Vagina (tissue), 2 donors: ENCODE measurements at places on chromosomes 3 and 15.
A peak's percentile ranks its signal among the peaks of the same experiment; 100 is the strongest.

DNA sequence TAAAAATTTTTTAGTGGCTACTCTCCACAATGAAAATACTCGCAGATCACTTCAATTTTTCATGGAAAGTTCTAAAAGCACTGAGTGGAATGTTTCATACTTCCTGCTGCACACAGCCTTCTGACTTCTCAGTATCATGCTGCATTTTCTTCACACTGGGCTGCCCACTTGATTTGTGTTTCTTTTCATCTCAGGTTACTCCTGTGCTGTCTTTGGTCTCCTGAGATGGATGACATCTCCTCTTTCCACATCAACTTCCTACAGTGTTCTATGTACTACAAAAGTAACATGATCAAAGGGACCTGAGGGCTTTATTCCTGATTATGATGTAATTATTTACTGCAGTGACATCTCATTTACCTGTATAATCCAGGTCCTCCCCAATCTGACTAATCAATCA, 927.7 kb downstream of the ROBO2 start:
- DNase-seq, result no peak

DNA sequence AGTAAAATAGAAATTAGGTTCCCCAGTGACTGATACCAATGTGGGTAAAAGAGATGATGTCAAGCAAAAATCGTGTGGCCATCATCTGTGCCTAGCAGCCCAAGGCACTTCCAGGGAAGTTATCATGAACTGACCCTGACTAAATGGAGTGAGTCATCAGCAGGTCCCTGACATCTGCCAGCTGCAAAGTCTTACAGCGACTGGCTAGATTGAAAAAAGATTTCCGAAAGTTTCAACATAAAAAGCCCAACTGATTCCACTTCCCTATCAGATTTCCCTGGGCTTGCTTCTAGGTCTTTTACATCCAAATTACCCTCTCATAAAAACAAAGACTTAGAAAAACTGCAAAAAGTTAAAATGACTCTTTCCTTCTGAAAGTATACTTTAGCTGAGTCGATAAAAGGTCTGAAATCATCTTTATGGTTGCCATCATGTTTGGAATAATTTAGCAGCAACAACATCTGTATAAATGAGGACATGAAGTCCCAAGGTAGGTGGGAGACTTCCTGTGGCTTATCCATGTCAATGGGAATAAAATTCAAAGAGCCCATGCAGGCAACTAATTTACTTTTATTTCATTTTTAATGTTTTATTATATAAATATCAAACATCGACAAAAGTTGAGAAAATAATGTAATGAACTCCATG, 342.8 kb downstream of the ERC2 start:
- no peak for DNase-seq

GRCh38 chr15:93274257-93274656, 185.2 kb upstream of the RGMA start:
- peak; percentile 49 for DNase-seq

DNA sequence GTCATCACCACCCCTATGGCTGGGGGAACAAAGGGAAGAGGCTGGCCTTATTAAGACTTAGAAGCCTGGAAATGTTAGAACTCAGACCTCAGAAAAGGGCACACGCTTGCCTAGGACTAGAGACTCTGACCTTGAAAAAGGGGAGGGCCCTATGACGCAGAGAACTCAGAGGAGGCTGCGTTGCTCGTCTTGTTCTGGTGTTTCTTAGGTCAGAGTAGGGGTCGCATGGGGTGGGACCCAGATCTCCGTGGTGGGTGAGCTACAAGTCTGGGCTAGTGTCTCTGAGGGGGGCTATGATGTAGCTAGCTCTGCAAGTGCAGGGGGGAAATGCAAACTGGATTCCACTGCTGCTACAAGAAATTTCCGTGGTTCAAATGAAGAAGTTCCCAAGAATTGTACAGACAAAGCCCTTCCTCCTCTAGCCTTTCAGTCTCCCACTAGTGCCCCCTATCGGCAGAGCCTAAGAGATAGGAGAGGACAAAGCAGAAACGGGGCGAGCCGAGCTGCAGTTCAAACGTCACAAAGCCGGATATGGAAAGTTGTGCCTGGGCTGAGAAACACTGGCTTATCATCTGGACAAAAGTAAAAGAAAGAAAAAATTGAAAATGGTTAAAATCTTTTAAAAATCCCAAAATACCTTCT, 392.9 kb upstream of the ROBO2 start:
- DNase-seq, result no peak

GRCh38 chr15:44532689-44533088, 4.3 kb upstream of the EIF3J start:
- DNase-seq, result no peak

GRCh38 chr3:65664446-65664845, 374.3 kb downstream of the MAGI1 start:
- no peak for DNase-seq

DNA sequence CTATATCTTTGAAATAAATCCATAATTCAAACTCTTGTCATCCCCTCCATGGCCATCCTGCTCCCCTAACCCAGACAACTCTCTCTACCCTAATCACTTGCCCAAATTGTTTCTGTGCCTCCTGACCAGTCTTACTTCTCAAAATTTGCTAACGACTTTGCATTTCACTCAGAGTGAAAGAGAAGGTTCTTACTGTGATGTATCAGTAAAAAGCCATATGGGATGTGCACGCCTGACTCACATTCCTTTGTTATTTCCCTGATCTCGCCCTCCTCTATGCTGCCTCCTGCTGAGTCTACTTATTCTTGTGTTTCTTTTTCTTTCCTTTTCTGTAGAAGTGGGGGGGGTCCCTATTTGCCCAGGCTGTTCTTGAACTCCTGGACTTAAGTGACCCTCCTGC, 487.2 kb upstream of the FRG2C start:
- no peak for DNase-seq

GRCh38 chr3:192858849-192859585, 58.6 kb downstream of the MB21D2 start:
- DNase-seq, result no peak

- DNase-seq, result no peak
Observed at GRCh38 chr3:172707967-172708366, 2.9 kb downstream of the NCEH1 start.

GRCh38 chr3:1036207-1036826, 56.5 kb upstream of the CNTN6 start:
- DNase-seq, result no peak

DNA sequence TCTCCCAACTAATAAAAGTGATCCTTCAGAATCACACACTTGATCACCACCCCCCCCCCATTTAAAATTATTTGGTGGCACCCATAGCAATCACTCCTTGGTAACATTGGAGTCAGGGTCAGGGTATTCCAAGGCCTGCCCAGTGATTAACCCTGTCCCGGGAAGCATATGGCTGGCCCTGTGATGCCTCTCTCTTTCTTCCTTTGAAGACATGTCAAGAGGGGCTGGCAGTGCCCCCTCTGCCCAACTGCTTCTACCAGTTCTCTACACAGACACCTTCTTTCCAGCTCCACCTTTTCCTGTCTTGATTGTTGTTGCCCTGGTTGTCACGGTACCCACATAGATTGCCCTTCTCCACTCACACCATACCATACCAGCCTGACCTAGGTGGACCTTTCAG, 30.9 kb upstream of the MANF start:
- no peak for DNase-seq

DNA sequence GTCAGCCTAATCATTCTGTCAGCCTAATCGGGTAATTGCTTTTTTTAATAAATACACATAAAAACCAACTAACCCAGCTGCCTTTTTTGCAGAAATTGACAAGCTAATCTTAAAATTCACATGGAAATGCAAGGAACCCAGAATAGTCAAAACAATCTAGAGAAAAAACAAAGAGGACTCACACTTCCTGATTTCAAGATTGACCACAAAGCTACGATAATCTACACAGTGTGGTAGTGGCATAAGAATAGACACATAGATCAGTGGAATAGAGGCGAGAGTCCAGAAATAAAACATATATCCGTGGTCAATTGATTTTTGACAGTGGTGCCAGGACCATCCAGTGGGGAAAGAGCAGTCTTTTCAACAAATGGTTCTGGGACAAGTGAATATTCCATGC, 2.4 kb upstream of the C3orf20 start:
- DNase-seq, result no peak

DNA sequence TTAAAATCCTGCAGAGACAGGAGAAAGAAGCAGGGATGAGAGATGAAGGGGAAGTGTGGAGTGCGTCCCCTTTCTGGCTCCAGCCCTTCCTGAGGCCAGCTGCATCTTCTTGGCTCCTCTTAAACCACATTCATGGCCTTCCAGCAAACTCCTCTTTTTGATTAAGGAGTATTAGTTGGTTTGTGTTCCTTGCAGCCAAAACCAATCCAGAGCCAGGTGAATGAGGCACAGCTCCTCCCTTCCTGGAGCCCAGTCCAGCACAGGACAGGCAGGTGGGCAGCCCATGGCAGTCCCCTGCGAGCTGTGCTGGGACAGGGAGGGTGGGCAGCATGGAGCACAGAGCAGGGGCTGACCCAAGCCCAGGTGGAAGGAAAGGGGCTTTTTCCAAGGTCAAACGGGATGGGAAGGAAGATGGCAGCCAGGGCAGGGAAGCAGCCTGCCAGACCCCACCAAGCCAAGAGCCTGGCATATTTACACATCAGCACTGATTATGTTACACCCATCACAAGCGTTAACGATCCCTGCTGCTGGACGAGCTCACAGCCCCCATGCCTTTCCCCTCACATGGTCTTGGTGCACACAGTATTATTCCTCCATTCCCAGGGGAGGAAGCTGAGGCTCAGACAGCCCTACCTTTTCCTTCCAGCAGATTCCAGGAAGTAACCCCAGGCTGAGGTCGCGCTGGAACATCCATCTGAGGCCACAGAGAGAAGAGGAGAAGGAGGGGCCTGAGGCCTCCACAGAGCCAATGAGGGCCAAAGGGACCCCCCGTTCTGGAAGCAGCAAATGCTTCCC, 175.6 kb downstream of the SMAD6 start:
- DNase-seq, result peak; percentile 79

DNA sequence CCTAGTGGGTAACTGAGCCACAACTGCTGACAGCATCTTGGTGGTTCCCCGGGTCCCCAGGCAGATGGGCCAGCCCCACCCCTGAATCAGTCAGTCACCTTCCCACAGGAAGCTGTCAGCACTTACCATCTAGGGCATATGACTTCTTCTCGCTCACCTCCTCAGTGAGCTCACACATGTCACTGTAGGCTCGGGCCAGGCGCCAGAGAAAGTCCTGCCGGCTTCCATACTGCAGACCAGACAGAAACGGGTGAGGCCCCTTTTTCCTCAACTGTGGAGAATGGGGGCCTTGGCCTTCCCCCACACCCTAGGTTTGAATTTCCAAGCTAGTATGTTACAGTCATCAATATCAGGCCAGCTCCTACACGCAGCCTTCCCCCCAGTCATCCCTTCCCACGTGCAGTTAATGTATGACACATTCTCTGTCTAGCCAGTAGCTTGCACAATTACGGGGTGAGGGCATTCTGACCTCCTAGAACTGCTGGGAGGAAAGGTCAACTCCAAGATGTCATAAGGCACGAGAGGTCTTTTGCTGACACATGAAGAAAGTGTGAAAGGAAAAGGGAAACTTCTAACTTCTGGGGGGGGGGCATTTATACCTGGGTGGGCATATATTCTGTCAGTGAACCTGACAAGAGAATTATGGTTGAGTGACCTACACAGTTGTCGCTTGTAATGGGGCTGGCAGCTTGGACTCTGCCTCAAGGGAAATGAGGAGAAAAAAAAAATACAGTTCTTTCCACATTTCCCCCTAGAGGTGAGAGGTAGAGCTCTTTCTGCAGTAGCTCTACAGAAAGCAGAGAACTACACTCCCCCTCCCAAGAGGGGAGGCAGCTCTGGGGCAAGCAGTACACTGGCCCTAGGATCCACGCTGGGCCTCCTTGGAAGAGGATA, 10.9 kb downstream of the RMDN3 start:
- DNase-seq, result no peak

- no peak for DNase-seq
Observed at GRCh38 chr3:186953011-186953487, 22.7 kb downstream of the ST6GAL1 start.

- DNase-seq, result no peak
Observed at GRCh38 chr15:98751767-98752166, 103.4 kb downstream of the IGF1R start.

DNA sequence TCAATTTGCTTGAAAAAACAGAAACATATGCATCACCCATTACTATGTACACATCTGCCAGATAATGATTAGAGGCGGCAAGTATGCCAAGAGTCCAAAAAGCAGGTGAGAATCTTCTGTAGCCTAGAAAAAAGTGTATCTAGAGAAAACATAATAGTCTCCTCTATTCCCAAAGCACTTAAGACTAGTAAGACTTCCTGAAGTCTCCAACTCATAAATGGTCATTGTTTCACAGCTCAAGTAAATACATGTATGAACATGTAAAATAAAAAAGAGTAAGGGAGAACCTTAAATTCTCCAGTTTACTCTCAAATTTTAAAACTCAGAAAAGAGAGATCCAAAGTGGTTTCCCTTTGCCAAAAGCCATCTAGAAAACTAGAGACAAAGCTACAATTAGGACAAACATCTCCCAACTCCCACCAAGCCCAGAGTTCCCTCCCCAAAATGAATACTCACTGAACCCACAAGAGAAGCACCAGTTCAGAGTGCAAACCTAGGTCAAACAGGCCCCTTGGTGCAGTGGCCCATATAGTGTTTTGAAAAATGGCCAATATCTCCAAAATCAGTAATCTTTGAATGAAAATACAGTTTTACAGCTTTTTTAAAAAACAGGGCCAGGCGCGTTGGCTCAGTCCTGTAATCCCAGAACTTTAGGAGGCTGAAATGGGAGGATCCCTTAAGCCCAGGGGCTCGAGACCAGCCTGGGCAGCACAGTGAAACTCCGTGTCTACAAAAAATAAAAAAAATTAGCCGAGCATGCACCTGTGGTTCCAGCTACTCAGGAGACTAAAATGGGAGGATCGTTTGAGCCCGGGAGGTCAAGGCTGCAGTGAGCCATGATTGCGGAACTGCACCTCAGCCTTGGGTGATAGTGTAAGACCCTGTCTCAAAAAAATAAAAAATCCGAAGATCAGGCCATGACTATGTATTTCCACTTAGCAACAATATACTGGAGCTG, 11.0 kb upstream of the MAP4 start:
- DNase-seq, result no peak

- no peak for DNase-seq
Observed at GRCh38 chr3:33402936-33403335, 37.3 kb downstream of the UBP1 start.

DNA sequence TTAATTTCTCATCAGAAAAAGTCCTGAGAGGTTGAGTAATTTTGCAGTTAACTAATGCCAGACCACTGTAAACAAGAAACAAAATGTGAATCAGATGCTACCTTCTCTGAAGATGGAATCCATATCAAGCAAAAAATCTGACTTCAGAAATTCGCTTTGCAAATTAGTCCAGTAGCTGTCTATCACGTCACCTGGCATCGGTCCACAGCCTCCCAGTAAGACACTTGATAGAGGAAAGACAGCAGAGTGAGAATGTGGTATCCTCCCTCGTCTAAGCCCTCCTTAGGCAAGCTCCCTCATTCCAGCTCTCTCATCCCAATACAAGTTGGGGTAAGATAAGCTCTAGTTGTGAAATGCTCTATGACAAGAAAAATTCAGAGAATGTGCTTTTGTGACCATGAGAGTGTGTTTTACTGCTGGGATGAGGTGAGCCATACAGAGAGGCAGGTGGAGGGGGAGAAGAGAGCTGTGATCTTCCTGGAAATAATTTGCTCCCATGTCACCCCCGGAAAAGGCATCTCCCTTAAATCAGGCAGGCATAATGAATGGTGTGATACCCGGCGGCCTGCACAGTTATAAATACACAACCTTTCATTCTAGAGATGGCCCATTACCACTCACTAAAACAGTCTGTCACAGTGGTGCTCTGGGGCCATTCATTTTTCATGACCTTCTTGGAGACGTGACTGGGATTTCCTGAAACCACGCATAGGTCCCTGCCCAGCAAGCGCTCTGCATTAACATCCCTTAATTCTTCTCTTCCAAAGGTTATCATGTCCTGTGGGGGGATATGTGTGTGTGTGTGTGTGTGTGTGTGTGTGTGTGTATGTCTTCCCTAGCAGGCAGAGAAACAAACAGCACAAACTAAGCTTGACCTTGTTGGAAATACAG, 602.0 kb upstream of the KCNMB2 start:
- DNase-seq, result no peak
